ENCODE measurements at places on chromosomes 7 and 10. TPM values are rescaled to one million over a fixed set of nuclear protein-coding genes. Genes with fewer than 3 reads are reported as not detected.

Gene SYT15
- total RNA-seq: 0.59 TPM

Gene ADIRF
- 184 TPM for total RNA-seq

Gene PLAU
- total RNA-seq: 16.5 TPM

Gene RBP3
- under 0.01 TPM for total RNA-seq

Gene GSTO2
- total RNA-seq: 0.47 TPM

Gene TCERG1L
- not detected for total RNA-seq

Gene CALML5
- not detected for total RNA-seq

Gene SEMA3D
- 17.9 TPM for total RNA-seq

Gene RNF32
- total RNA-seq: 0.23 TPM

Gene RHBDD2
- total RNA-seq: 8.3 TPM

Gene ACTA2
- total RNA-seq: 480 TPM
